ENCODE measurements at places on chromosomes 5 and 9.

DNA sequence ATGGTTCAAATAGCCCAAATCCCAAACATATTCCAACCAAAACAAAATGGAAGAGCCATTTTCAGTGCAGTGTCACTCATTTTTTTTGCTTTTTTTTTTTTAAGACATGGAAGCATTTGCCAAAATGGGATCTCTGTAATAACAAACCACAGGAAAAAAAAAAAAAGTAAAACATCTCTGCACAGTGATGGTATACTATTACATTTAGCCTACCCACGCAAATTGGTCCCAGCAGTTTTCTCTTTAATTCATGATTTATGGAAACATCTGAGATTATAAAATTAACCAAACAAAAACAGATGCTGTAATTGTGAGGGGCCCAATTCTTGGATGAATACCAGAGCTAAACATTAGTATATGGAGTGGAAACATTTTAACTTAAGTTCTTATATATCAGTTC is 566.6 kb downstream of the ZNF608 start:
- DNase-seq, result peak; percentile 31

- DNase-seq, result no peak
These were observed 11.6 kb downstream of the UBLCP1 start for GRCh38 chr5:159274676-159275075.

- DNase-seq, result peak; percentile 38
These were observed 65.5 kb upstream of the ABCA1 start for GRCh38 chr9:104993291-104993963.

DNA sequence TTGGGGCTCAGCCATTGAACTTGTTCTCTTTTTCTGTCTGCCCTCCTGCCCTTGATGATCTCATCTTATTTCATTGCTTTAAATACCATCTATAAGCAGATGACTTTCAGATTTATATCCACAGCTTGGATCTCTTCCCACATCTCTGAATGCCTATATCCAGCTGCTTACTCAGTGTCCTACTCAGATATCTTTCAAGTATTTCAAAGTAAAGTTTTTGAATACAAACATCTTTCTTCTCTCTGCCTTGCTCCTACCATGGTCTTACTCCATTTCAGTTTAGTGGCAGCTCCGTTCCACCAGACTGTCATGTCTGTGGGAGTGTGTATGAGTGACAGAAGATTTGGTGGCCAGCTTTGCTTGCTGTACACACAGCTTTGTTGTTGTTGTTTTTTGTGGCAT is 59.7 kb downstream of the ERBIN start:
- DNase-seq, result peak; percentile 51

- no peak for DNase-seq
These were observed 249.0 kb downstream of the ARHGAP26 start for GRCh38 chr5:143019157-143019556.

- DNase-seq, result peak; percentile 73
These were observed 2.1 kb downstream of the NR3C1 start for GRCh38 chr5:143401227-143402016.

- DNase-seq, result peak; percentile 5
These were observed 90.5 kb upstream of the NIPAL4 start for GRCh38 chr5:157369507-157369906.

GRCh38 chr5:55715519-55716078 is 3.5 kb upstream of the SLC38A9 start:
- DNase-seq, result no peak

DNA sequence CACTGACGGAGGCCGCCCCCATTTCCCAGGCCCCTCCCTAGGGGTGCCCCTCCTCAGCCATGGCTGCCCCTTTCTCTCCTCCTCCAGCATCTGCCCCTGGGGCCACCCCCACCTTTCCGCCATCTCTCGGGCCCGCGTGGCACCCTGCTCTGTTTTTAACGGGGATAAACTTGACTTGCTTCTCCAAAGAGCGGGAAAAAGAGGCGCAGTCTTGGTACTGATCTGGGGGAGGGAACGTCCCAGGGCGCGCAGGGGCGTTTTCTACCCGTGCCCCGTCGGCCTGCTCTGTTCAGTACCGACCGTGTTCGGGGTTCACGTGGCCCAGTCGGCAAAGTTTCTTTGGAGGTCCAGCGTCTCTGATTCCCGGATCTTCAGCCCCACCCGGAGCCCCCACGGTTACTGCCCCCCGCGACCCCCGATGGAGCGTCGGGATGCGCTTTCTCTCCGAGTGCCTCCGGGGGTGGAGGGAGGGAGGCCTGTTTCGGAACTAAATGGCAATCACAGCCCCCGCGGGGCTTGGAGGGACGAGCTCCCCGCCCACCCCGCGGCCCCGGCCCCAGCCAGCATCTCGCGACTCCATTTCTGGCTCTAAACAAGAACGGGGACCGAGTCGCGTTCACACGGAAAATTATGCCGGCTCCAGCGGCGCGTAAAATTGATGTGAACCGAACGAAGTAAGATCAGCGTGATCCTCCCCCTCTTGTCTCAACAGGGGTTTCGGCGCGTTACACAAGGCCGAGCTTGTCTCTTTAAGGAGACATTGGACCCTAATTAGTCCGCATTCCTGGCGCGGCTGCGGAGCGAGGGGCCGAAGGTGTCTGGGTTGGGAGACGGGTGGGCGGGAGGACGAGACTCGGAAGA is 1.1 kb upstream of the TLE4 start:
- DNase-seq, result peak; percentile 90

DNA sequence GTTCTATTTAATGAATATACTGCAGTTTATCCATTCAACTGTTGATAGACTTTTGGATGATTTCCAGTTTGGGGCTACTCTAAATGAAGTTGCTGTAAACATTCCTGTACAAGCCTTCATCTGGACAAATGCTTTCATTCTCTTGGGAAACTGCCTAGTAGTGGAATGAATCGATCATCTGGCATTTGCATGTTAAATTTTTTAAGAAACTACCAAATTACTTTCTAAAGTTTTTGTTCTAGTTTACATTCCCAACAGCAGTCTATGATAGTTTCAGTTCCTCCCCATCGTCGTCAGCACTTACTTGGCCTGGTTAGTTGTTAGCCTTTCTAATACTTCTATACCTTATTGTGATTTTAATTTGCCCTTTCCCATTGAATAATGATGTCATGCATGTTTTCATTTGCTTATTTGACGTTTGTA is 306.3 kb downstream of the FER start:
- DNase-seq, result no peak

DNA sequence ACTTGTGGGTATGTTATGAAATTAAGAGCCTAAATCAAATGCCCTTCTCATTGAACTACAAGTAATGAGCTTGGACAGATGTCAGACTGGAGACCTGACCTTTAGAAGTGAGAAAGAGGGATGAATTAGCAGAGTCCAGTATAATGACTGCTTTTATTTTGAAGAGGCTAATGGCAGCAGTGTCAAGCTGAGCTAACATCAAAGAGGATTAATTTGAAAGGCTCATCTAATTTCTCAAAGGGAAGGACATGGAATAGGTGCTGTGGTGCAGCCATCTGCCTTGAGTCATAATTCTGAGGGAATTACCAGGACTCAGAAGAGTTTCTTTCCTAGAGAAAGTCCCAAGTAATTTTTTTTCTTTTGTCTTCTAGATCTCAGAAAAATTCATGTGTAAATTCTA is 57.6 kb downstream of the FAM81B start:
- DNase-seq, result peak; percentile 79

DNA sequence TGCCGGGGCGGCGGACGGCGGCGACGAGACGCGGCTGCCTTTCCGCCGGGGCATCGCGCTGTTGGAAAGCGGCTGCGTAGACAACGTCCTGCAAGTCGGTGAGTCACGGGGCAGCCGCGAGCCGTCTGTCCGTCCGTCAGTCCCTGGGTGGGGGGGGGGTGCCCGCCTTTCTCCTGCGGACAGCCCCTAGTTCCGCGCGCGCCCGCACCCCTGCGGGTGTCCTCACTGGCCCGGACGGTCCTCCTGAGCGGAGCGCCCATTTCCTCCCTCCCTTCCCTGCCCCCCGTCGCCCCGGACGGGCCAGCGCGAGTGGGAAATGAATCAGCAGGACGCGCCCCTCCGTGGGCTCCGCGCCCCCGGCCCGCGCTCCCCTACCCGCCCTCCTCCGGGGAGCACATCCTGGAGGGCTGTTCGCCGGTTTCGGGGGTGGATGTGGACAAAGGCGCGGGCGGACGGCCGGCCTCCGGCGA is 828 bp downstream of the ZSWIM6 start:
- peak; percentile 75 for DNase-seq

- DNase-seq, result no peak
These were observed 197.7 kb downstream of the MCTP1 start for GRCh38 chr5:95086927-95087815.

GRCh38 chr5:24621792-24622191 is 23.0 kb downstream of the CDH10 start:
- DNase-seq, result peak; percentile 86

DNA sequence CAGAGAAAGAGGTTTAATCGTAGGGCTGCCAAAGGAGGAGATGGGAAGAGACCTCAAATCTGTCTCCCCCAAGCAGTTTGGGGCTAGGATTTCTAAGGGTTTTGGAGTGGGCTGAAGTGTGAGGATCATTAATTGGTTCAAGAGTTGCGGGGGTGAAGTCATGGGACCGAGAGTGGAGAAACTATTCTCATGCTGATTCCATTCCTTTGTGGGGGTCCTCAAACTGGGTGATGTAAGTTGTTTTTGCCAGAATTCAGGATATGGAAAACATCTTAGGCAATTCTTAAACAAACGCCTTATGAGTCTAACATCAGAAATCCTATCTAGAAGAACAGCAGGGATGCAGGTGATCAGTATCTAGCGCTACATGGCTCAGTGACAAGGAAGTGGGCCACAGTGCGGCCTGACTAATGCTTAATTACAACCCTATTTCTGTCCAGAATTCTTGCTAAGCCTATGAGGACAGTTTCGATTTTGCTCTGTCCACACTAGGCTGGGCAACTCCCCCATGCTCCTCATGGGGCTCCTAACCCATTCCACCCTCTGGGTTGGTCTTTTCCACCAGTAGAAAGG is 27.7 kb upstream of the TRIO start:
- DNase-seq, result no peak

All from NCI-H69 (cell line).